Osteocyte (in vitro differentiated cells): ENCODE measurements at places on chromosomes 12 and 14.

- DNase-seq = no peak
These were observed 75.6 kb downstream of the MED13L start for GRCh38 chr12:116201908-116202307.

DNA sequence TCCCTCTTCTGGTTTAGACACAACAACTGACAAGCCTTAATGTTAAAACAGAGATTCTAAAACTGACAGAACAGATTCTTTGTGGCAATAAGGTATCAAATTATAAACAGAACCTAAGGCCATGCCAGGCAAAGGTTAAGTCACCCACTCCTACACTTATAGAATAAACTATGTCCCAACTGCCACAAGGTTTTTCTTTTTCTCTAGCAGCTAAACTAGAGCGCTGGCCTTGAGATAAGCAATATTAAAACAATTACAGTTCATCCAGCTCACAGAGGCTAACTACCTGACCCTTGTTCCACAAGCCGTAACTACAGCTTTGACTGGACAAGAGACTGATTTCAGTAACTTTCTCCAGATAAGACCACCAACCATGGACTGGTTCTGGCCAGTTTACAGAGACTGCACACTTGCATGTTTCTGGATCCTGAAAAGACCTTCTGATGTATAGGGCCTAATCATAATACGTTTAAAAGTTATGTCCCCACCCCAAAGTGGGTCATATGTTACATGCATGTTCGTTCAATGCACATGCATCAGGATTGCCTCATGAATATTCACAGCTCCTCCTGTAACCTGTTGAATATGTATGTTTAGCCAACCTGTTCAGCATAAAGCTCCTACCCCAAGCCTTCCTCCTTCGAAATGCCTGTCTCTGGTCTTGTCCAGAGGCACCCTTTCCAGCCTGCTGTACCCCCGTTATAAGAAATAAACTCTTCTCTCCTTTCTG is 61.9 kb upstream of the VASH1 start:
- DNase-seq = no peak

- no peak for DNase-seq
These were observed 12.3 kb downstream of the SIX1 start for GRCh38 chr14:60636879-60637478.

GRCh38 chr12:124993626-124994436 is at the start of gene BRI3BP:
BRI3BP (plus strand) TSS chr12:124993645; CDS start chr12:124993791, 146 bp downstream.
- DNase-seq = no peak

- no peak for DNase-seq
These were observed 93.7 kb upstream of the FUT8 start for GRCh38 chr14:65318636-65319506.

DNA sequence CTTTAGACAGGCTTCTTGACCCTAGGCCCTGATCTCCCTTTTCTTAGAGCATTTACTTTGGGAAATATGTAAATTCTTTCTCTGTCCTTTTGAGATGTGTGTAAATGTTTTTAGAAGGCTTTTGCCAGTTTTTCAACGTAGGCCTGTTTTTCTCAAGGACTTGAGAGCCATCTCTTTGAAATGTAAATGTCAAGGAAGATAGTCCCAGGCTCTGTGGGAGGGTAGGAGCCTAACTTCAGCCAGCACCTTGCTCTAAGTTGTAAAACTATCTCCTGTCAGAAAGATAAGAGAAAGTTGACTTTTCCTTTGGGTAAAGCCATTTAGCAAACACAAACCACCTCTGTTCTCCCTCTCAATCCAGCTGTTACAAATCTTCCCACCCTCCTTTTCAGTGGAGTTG is 219.8 kb downstream of the RPS29 start:
- DNase-seq = no peak

DNA sequence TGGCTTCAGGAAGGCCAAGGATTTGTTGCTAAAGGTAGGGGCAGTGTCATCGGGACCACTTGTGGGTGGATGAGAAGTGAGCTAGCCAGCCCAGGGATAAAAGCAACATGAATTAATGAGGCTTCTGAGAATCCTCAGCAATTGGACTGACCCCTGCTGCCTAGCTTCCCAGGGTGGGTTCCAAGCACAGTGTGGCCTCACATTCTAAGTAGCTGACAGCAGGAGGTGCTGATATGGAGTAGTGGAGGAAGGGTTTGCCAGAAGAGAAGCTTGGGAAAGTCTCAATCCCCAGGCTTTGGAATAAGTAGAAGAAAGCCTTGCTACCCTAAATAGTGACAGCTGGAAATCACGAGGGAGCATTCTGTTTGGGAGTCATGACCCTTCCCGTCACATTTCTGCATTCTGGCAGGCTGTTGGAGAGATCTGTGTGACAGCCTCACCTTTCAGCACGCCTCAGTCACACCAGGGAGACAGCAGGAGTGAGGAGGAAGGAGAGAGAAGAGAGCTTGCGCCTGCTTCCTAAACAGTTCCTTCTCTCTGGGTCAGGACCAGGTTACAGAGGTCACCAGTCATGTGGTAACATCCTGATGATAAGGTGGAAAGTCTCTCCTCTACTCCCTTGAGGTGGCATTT is 31.2 kb downstream of the DACT1 start:
- no peak for DNase-seq

GRCh38 chr14:20606902-20607242 is 15.7 kb upstream of the RNASE12 start:
- no peak for DNase-seq

GRCh38 chr14:67391268-67391667 is 20.7 kb downstream of the PLEK2 start:
- DNase-seq = peak; percentile 59

DNA sequence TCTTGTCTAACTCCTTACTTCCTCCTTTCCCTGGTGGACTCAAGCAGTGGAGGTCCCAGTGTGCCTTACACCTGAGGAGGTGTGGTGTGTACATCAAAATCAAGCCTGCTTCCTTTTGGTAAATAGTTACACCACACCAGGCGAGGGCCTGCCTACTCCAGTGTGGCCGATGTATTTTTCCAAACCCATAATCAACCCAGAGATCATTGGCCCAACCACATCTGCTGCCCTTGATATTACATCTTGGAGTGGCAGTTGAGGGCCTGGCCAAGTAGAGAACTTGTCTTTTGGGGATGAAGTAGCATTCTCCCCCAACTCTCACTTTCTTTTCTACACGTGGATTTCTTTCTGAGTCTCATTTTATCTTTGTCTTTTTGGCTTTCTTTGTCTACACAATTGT is 187.4 kb downstream of the EFCAB11 start:
- DNase-seq = no peak

GRCh38 chr14:42378880-42379279 is 772.2 kb downstream of the LRFN5 start:
- no peak for DNase-seq

GRCh38 chr12:3200032-3200617 is 122.9 kb downstream of the TSPAN9 start:
- DNase-seq = peak; percentile 87

DNA sequence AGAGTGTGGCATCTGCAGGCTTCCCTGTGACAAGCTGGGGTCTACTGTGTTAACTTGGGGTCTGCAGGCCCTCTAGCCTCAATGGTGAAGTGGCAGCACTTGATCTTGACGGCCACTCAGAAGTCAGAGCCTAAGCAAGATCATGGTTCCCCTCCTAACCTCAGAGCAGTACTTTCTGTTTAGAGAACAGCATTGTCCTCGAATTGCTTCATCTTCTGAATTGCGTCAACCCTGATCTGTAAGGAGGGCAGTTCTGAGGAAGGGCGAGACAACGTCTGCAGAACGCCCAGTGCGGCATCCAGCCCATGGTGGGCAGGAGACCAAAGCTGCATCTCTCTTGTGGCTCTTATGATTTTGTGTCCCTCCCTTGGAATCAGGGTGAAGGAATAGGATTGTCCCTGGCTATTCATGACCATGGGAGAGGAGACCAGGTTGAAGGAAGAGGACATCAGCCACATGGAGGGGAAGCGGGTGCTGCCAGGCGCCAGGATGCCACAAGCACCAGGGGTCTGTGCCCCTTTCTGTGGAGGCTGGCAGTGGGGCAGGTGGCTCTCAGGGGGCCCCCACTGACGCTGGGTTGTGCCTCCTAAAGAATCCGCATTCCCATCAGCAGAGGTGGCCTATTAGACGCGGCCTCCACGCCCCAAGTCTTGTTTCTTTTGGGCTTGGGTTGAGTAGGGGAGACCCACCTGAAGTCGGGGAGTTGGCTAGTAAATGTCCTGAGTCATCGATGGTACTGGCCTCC is 2.2 kb downstream of the SERPINA9 start:
- DNase-seq = no peak

DNA sequence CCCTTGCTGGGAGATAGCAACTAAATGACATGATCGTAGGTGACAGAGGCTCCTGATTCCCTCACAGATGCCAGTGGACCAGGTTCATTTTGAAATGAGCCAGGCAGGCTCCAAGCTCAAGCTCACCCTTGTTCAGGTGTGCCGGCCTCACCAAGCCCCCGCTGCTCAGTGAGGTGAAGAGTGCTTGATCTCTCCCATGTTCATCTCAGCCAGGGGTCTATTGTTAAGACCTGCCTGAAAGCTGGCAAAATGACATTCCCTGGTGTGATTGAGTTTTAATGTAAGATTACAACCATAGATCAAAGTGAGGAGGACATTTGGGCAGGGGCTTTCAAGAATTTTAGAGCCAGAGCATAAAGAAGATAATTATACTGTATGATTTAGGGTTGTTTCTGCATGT is 497.9 kb downstream of the EGLN3 start:
- DNase-seq = no peak

DNA sequence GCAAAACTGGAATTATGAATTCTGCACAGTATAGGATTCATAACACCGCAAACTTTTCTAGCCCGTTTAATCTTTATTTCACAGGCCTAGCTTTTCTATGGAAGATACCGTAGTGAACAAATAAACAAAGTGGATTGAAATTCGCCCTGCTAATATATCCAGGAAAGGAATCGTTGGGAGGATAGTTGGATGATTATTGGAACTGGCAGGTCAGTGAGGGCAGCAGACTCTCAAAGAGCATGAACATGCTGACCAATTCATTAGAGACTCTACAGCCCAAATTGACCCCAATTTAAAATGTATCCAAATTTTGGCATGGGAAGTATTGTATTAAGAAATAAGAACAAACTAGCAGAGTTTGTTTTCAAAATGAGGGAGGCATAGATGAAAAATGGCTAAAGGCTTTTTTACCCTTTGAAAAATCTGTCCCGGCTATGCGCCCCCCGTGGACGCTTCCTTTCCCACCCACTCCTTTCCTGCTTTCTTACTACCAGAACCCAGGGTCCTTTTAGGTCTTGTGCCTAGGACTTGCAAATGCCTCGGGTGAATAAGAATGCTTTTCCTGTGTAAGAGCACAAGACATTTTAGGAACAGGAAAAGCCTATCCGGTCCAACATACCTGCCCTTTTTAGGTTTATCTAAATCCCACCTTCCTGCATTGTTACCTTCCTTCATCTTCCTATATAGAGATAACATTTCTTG is 84.6 kb upstream of the PTPRB start:
- no peak for DNase-seq

DNA sequence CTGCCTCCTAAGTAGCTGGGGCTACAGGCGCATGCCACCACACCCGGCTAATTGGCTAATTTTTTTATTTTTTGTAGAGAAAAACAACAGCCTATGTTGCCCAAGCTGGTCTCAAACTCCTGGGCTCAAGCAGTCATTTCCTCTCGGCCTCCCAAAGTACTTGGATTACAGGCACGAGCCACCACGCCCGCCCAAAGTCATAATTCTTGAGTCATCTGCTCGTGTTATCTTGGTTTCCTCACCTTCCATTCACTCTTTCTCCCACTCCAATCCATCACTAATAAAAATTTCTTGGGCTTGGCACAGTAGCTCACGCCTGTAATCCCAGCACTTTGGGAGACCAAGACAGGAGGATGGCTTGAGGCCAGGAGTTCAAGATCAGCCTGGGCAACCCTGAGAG is 32.0 kb downstream of the ITGA7 start:
- no peak for DNase-seq

- no peak for DNase-seq
These were observed 20.0 kb downstream of the TMEM132C start for GRCh38 chr12:128286970-128287369.

GRCh38 chr14:44960146-44960545 is 1.6 kb downstream of the KLHL28 start:
- DNase-seq = no peak

- peak; percentile 85 for DNase-seq
These were observed 101.2 kb upstream of the SLC38A2 start for GRCh38 chr12:46473634-46474329.

GRCh38 chr12:93705237-93705636 is 28.1 kb downstream of the CRADD start:
- no peak for DNase-seq

DNA sequence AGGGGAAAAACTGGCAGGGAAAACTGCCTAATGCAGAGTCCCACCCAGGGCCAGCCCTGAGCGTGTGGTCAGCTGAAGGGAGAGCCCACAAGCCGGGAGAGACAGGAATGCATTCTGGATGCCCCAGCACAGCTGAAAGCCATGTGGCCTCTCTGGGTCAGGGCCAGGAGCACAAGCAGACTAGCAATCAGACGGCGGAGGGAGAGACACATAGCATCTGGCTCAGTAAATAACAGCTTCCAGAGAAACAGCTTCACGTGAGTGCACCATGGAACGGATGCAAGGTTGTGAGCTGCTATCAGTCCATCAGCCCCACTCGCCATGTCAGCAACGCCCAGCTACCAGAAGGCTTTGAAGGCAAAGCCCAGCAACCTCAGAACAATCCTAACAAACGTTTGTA is 28.2 kb upstream of the TMEM106C start:
- DNase-seq = peak; percentile 82

DNA sequence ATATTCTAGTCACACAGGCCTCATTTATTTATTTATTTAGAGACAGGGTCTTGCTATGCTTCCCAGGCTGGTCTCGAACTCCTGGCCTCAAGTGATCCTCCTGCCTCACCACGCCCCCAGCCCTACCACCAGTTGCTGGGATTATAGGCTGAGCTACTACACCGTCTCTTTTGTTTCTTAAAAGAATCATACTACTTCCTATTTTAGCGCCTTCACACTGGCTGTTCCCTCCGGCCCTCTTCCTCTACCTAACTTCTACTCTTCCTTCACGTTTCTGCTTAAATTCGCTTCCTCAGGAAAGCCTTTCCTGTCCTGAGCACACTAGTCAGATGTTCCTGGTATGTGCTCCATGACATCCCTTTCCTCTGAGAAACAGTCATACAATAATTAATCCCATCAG is 6.4 kb upstream of the MRPL42 start:
- DNase-seq = no peak

DNA sequence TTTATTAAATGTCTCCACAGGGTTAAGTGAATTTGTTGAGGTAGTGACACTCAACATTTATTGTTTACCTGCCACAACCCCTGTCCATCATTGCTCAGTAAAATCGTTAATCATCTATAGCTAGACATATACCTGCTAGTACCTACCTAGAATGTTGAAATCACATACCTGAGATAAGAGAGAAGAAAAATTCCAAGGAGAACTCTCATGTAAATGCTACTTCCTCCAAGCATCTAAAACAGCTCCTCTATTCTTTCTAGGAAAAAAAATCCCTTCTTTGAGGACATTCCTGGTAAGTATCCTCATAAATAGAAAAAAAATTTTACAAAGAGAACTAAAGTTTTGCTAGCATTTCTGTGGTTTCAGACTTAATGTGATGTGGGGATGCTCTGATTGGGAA is 325.1 kb downstream of the DAD1 start:
- no peak for DNase-seq

DNA sequence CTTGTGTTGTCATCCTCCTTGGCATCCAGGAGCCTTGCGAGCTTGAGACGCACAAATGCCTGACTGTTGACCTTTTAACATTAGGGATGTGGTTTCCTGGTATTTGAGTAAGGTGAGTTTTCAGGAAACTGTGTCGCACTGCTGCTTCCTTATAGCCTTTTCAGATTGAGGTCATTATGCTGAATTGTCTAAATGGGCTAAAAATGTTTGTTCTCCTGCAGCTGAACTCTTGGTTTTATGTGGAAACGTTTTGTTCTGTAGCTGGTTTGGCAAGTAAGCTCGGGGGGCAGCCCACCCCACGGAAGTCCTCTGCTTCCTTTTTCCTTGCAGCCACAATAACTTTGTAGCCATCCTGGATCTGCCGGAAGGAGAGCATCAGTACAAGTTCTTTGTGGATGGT is 5.7 kb downstream of the PRKAB1 start:
- DNase-seq = no peak
